Activated CD4-positive, alpha-beta T cell treated with anti-CD3 and anti-CD28 coated beads, Interleukin-2, amount 50 U/mL, for 48 hours (primary cell): ENCODE measurements at places on chromosomes 7 and 10.

DNA sequence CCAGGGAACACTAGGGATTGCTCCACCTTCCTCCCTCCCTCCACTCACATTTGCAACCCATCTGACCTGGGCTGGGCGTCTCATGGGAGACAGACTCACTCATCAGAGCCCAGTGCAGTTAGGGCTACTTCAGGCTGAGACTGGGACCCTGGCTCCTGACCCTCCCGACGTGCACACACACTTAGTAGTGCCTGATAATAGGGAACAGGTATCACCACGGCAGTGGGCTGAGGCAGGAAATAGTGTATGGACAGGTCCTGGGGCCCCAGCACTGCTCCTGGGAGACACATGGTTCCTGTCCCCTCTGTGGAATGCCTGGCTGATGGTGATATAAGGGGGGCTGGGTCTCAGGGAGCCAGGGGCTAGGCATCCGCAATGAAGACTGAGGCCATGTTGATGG is 14.3 kb downstream of the AQP1 start:
- no peak for DNase-seq

GRCh38 chr7:6590645-6591110 is 857 bp downstream of the INTS15 start:
- no peak for DNase-seq

- DNase-seq: no peak
Measured at GRCh38 chr10:96352582-96352981, 6.2 kb downstream of the OPALIN start.

DNA sequence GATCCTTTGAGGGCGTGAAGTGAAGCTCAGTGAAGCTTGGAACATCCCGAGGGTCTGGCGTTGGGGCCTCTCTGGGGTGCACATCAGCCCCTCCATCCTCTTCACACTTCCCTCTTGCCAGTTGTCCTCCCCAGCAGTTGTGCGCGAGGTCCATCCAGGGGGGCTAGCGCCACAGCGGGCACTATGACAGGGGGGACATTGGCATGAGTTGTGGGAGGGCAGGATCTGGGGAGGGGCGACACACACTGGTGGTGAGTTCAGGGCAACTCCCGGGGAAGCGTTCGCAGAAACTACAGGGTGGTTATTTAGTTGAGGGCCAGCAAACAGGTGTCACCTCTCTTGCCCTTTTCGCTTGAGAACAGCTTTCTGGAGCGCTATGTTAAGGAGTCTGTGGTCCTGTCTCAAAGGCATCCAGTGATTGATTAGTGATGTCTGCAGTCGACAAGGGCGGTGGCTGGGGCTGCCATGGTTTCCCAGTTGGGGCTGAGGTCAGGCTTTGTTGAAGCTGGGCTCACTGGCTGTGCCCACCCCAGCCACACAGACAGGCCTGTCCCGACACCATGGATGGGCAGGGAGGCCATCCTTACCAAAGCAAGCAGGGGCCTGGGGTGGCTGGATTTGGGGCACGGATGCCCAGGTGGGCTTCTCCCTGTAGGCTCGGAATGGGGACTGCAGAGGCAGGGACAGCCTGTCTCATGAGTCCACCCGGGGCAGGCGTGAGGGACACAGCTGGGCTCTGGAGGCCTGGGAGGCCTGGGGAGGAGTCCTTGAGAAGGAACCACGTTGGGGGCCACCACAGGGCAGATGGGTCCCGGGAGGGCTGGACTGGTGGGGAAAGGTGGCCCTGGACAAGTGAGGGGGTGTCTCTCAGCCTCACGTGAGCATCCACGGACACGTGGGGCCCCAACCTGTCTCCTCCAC is 59.4 kb downstream of the UNCX start:
- no peak for DNase-seq

DNA sequence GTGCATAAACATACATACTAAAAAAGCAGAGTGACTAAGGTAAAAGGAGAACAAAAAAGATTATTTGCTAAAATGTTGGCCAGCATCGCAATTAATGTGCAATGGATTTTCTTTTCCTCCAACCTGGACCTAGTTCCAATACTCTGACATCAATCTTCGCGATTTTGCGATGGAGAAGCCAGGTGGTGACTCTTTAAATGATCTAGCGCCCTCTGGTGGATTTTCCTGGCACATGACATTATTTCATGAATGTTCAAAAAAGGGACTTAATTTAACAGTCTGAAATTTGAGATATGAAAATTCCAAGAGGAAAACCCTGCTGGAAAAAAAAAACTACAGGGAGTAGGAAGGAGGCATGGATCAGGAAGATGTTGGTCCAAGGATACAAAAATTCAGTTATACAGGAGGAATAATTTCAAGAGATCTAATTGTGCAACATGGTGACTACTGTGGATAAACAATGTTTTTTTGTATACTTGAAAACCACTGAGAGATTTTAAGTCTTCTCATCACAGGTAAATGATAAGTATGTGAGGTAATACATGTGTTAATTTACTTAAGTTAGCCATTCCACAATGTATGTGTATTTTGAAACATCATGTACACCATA is 4.3 kb upstream of the KCNMA1 start:
- DNase-seq: peak; percentile 32

DNA sequence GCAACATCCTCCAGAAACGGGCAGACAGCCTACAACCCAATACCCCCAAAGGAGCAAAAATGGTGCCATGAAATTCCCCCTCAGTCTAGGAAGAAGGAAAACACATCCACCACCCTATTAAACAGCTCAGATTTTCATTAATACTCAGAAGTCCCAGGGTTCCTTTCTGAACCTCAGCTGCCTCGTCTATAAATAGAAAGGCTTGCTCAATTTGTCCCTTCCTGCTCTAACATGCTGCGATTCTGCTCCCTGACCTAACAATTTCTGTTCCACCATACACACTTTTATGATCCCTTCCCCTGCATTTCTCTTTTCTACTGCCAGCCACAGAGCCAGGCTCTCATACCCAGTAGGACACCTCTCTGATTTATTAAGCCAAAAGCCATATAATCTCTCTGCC is 68.1 kb downstream of the MTERF1 start:
- DNase-seq: no peak

GRCh38 chr10:26438534-26439341 is 597 bp downstream of the APBB1IP start:
- peak; percentile 81 for DNase-seq

DNA sequence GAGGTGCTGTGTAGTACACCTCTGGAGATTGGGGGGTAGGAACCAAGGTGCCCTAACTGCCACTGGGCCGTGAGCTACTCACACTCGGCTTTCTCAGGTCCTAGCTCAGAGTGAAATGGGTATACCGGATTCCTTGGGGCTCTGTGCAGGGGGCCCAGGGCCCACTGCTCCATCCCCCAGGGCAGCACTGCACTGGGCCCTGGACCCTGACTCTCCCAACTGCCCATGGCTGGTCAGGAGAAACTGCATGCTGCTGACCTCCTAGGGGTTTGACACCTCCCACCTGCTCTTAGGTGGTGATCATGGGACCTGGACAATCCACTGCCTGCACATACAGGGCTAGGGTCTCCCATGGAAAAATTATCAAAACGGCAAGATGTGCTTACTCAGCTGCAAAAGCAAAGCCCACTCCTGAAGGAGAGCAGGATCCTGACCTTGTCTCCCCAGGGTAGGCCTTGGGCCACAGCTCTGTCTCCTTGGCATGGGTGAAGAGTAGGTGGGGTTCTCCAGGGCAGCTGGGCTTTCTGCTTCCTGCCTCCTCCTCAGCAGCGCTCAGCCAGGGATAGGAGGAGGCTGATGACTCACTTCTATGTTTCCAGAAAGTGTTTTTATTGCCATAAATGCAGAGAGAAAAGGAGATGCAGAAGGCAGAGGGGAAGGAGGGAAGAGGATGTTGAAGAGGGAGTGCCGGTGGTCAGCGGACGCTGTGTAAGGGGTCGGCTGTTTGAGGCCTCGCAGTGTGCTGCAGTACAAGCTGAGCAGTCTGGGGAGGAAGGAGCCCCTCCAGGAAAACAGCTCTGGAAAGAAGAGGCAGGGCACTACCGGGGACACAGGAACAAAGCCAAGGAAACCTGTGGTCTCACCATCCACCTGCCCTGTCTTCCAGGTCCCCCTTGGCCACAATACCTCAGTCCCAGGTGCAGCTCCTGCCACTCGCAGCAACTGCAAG is 107.8 kb downstream of the ARHGAP22 start:
- DNase-seq: no peak

GRCh38 chr7:50650057-50650664 is 85.0 kb upstream of the DDC start:
- DNase-seq: no peak

- no peak for DNase-seq
Measured at GRCh38 chr10:31268444-31269303, 50.3 kb upstream of the ZEB1 start.

GRCh38 chr10:123266971-123267370 is 112.8 kb downstream of the BUB3 start:
- DNase-seq: no peak

DNA sequence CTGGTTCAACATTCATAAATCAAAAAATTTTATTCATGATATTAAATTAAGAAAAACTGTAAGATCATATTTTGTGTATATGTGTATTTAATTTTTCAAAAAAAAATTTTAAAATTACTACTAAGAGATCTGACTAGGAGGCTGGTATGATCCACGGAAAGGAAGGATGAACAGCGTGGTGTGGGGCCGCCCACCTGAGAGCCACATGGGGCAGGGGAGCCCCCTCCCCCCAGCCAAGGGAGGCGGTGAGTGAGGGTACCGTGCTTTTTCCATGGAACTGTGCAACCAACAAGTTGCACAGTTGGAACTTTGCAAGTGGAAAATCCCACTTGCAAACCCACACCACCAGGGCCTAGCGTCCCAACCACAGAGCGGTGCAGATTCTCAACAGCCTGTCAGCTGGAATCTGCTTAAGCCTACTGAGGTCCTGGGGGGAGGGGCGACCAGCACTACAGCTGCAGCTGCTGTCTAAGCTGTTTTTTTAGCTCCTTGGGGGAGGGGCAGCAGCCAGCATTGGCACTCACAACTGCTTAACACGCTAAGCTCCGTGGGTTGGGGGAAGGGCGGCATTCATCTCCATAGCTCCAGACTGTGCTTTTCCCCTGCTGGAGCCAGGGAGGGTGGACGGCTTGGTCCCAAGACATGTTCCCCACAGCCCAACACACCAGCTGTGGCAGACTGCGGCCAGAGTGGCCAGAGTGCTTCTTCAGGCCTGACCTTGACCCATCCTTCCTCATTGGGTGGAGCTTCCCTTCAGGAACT is 94.2 kb upstream of the IGFBP3 start:
- no peak for DNase-seq

GRCh38 chr7:15828881-15829280 is 142.4 kb upstream of the MEOX2 start:
- no peak for DNase-seq

GRCh38 chr10:59099481-59099880 is 77.0 kb upstream of the PHYHIPL start:
- DNase-seq: no peak

DNA sequence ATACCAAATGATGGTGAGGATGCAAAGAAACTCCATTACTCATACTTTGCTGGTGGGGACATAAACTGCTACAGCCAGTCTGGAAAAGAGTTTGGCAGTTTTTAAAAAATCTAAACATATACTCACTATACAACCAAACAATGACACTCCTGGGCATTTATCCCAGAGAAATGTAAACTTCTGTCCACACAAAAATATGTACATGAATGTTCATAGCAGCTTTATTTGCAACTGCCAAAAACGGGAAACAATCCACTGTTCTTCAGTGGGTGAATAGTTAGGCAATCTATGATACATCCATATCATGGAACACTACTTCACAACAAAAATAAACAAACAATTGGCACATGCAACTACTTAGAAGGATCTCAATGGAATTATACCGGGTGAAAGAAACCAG is 276.4 kb upstream of the SP8 start:
- no peak for DNase-seq

DNA sequence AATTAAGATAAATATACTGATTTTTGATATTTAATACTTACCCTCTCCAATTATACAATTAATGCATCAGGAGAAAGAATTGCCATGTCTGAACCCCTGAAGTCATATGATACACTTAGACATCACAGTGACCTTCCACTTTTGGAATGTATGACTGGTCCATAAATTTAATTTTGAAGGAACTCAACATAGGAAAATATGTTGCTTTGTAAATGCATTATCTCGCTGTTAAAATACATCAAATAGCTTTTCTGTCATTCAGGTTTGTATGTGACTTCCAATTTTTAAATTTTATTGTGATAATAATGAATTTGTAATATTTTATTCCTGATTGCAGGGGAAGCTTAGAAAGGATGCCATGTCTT is 631.9 kb upstream of the ANKRD30A start:
- no peak for DNase-seq

GRCh38 chr7:67564959-67565358 is 568.3 kb downstream of the TYW1 start:
- DNase-seq: no peak

- no peak for DNase-seq
Measured at GRCh38 chr7:24921362-24921679, 58.7 kb downstream of the OSBPL3 start.

DNA sequence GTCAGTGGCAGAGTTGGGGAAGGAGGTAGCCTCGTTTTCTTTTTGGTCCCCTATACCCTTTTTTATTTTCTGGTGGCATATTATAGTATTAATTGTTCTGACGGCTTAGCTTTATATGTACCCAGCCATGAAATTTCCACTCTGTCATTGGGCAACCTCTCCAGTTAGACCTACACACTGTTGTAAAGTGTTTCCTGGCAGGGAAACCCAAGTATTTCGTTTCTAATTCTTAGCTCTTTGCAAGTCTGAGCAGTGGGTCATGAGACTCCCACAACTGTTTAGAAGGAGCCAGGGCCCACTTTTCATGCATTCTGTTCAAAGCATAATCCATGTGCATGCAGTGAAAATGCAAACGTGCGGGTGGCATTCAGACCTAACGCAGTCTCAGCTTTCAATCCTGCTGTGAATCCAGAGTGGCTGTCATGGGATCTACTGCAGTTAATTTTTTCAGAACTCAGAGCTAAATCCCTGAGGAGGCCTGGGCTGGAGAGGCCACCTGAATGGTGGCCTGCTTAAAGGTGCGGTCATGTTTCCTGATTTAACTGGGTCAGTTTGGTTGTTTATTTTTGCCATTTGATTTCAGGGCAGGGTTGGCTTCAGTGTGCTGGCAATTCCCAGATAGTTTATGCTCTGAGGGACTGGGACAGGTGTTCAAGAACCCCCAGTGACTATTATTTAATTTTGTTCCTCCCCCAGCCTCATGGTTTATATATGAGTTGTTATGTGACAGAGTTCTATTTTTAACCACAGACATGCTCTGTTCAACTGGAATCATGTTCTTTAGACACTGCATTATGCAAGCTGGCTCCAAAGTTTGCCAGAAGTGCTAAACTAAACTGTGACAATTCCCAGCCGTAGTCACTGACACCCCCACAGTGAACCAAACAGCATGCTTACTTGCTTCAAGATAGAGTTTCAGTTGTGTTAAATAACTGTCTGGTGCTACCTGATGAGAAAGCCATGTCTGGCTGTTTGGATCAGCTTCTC is 27.4 kb upstream of the SYPL1 start:
- no peak for DNase-seq
